ENCODE measurements at places on chromosomes 6 and 20. TPM values are rescaled to one million over a fixed set of nuclear protein-coding genes. Genes with fewer than 3 reads are reported as not detected.

Gene FOXP4
- total RNA-seq: 2.2 TPM

Gene C20orf202
- total RNA-seq: 1.1 TPM

- H3K36me3 ChIP-seq: peaks cover 55% of the 10 kb centered on the region
- H3K4me3 ChIP-seq: peak overlapping the region; percentile 92
- peak overlapping the region; percentile 100 for H3K27ac ChIP-seq
- H3K27me3 ChIP-seq: no peaks in the 10 kb centered on the region
- DNase-seq: no peak
Measured at GRCh38 chr6:32973144-32974015, 5.0 kb downstream of the BRD2 start.

- DNase-seq: no peak
- no peaks in the 10 kb centered on the region for H3K4me1 ChIP-seq
- no peak overlapping the region for H3K27ac ChIP-seq
- H3K27me3 ChIP-seq: no peaks in the 10 kb centered on the region
- H3K4me3 ChIP-seq: no peak overlapping the region
- H3K36me3 ChIP-seq: no peaks in the 10 kb centered on the region
Measured at GRCh38 chr6:143929975-143930374, 65.7 kb downstream of the ZC2HC1B start.

GRCh38 chr20:8778387-8778786 is 290.5 kb upstream of the PLCB4 start:
- no peaks in the 10 kb centered on the region for H3K36me3 ChIP-seq
- no peaks in the 10 kb centered on the region for H3K27me3 ChIP-seq
- no peaks in the 10 kb centered on the region for H3K4me1 ChIP-seq
- H3K27ac ChIP-seq: no peak overlapping the region
- DNase-seq: no peak
- H3K4me3 ChIP-seq: no peak overlapping the region

DNA sequence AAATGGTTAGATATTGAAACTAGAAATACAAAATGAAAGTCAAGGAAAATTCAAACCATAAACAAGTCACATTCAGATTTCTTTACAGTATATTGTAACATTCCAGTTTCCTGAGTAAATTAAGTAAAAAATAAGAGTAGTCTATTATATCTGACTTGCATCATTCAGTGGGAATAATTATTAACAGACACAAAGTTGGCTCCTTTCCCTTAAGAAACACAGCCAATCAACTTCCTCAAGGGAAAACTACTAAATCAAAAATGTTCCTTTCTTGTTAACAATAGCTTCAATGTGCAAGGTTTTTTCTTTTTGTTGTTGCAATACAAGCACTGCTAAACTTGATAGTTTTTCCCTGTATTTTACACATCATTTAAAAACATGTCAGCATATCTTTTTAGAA is 33.2 kb downstream of the DNAAF9 start:
- DNase-seq: no peak
- H3K4me3 ChIP-seq: no peak overlapping the region
- peaks cover 97% of the 10 kb centered on the region for H3K36me3 ChIP-seq

DNA sequence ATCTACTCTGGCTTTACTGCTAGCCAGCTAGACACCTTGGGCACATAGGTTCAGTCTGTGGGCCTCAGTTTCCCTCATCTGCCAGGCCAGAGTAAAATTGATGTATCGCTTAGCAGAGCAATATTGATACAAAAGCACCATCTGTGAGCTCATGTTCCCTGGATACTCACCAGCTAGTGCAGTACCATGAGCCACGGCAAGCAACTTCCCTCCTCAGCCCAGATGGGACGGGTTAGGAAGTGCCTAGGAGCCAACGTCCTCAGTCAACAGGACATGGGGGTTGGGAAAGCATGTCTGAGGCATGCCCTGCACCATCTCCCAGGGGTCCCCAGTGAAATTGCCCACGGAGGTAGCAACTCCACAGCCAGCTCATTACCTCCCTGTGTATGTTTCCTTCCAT is 258.3 kb downstream of the ANKRD60 start:
- no peak for DNase-seq
- H3K27me3 ChIP-seq: no peaks in the 10 kb centered on the region
- H3K27ac ChIP-seq: no peak overlapping the region
- peaks cover 4% of the 10 kb centered on the region for H3K4me1 ChIP-seq
- H3K36me3 ChIP-seq: no peaks in the 10 kb centered on the region

GRCh38 chr6:160031871-160032270 is 63.0 kb downstream of the IGF2R start:
- no peak overlapping the region for H3K27ac ChIP-seq
- H3K4me1 ChIP-seq: peaks cover 45% of the 10 kb centered on the region
- H3K4me3 ChIP-seq: no peak overlapping the region
- H3K27me3 ChIP-seq: no peaks in the 10 kb centered on the region
- DNase-seq: no peak
- H3K36me3 ChIP-seq: peaks cover 90% of the 10 kb centered on the region

- peak within 1 kb of the TSS; percentile 73 for H3K4me3 ChIP-seq
- H3K36me3 ChIP-seq: no peaks in the 10 kb centered on the region
- no peaks in the 10 kb centered on the region for H3K27me3 ChIP-seq
- H3K27ac ChIP-seq: peak within 1 kb of the TSS; percentile 88
- H3K4me1 ChIP-seq: peaks cover 51% of the 10 kb centered on the region
Measured at GRCh38 chr20:44651684-44652423, at the start of gene ADA. Gene ADA (minus strand): TSS chr20:44651699. CDS start chr20:44651607, 92 bp downstream.

- H3K27ac ChIP-seq: peak overlapping the region; percentile 98
- H3K36me3 ChIP-seq: no peaks in the 10 kb centered on the region
- peak overlapping the region; percentile 97 for H3K4me3 ChIP-seq
Measured at GRCh38 chr6:53543359-53544216, 1.3 kb downstream of the GCLC start.

GRCh38 chr6:35341557-35341956 is 801 bp upstream of the PPARD start:
- no peaks in the 10 kb centered on the region for H3K27me3 ChIP-seq
- peak overlapping the region; percentile 16 for H3K27ac ChIP-seq
- no peak for DNase-seq
- no peaks in the 10 kb centered on the region for H3K36me3 ChIP-seq
- H3K4me3 ChIP-seq: no peak overlapping the region

DNA sequence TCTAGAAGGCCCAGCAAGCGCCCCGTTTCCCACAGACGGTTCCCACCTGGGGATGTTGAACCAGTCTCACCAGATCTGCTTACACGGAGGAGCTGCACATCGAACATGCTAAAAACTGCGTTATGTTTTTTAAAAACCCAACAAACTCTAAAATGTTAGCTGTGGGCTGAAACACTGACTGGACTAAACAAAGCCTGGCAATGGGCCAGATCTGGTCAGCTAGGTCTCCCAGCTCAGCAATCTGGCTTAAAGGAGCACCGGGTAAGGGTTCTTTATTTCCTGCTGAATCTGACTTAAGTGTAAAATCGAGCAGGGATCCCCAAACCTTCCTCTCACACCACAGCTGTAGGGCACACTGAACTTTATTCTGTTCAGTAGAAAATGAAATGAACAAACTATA is 156.9 kb downstream of the FOXC1 start:
- no peak overlapping the region for H3K4me3 ChIP-seq
- no peaks in the 10 kb centered on the region for H3K27me3 ChIP-seq
- no peaks in the 10 kb centered on the region for H3K36me3 ChIP-seq
- no peak for DNase-seq
